Heart right ventricle (tissue), 16 donors: ENCODE measurements at places on chromosomes 1 and 21.

DNA sequence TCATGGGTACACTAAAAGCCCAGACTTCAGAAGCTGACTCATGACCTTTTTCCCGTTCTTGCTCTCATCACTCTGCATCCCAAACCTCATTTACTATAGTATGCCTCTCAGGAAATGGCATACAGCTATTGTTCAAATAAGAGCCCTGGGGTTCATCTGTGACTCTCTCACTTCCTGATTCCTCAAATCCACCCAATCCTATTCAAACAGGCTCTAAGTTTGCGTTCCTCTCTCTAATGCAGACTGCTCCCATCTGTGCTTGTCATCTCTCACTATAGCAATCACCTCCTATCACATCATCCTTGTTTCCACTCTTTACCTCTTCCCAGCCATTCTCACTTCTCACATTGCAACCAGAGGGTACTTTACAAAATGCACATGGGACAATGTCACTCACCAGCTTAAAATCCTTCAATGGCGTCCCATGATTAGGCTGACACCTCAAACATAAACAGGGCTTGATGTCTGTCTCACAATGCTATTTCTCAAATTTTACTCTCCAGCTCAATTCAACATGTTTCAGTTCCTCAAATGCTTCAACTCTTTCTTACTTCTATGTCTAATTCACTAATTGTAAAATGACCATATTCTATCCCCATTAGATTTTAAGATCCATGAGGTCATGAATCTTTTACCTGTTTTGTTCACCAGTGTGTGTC is 408.4 kb downstream of the NTNG1 start:
- DNase-seq, result no peak

GRCh38 chr1:113041569-113042284 is 31.3 kb upstream of the LRIG2 start:
- no peak for DNase-seq

GRCh38 chr1:19457607-19458006 is 27.7 kb downstream of the CAPZB start:
- no peak for DNase-seq

GRCh38 chr21:29696937-29697336 is 242.9 kb downstream of the GRIK1 start:
- DNase-seq, result no peak

- DNase-seq, result no peak
These were observed 2.4 kb downstream of the CLDN14 start for GRCh38 chr21:36477559-36477958.

DNA sequence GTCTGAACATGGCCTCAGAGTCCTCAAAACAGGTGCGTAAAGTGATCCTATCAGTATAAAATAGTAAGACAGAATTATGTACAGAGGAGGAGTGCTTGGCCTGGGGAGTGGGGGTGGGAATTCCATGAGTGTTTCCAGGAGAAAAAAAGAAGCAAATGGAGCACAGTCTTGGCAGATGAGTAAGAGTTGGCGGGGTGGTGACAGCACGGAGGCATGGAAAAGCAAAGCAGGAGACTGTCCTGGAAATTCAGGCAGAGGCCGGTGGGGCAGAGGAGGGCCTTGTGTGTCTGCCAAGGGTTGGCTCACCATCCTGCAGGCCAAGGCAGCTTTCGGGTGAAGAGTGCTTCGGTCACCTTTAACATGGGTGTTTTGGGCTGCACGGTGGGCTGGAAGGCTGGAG is 63.4 kb downstream of the OPTC start:
- DNase-seq, result peak; percentile 71

DNA sequence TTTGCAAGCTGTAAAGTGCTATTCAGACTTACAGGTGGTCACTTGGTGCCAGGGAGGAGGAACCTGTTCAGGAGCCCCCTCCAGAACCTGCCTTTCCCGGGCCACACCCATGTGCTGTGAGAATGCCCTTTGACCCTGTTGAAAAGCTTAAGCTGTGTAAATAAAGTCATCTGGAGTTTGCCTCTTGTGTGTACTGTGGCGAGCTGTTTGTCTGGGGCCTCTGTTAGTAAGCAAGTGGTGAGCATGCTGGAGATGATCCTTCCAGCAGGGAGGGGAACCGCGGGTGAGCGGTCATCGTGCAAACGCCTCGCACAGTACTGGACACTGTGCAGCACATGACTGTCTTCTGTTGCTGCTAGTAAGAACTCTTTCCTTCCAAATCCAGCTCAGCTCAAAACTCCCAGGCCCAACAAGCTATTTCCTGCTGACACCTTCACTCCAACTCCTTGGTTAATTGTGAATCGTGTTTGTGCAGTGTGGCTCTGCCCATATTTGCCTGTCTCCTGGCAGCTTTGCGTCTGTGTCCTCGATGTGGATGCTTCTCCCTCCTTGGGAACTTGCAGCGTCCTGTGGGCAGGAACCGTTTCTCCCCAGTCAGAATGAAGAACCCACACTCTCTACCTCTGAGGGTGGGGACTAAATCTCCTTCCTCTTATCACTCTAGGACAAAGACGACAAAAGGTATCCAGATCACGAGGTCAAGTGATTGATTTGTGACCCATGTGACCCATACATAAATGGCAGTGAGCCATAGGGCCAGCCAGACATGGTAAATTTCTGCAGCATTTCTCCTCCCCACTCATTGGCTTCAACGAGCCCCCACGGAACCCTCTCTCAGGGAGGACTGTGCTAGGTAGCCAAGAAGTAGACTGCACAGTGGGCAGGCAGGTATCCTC is 13.9 kb upstream of the BTG2 start:
- no peak for DNase-seq

GRCh38 chr1:203135636-203136305 is 8.2 kb downstream of the ADORA1 start:
- no peak for DNase-seq

DNA sequence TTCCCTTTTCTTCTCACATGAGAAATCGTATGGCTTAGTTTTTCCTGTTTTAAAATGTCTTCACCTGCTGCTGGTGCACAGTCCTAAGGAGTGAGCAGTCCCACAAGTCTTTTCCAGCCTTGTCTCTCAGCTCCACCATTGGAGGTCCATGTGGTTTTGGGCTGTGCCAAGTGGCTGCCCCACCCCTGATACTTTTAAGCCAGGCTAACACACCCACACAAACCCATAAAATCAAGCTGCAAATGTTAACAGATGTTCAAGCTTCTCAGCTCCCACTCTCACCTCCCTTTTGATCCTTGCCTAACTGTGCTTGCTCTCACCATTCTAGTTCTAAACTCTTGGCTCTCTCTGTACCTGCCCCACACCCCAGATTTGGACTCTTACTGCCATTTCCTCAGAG is 74.5 kb upstream of the COL24A1 start:
- no peak for DNase-seq
